Activated CD8-positive, alpha-beta memory T cell treated with anti-CD3 and anti-CD28 coated beads for 1 hour (primary cell): ENCODE measurements at places on chromosomes 4 and X.

DNA sequence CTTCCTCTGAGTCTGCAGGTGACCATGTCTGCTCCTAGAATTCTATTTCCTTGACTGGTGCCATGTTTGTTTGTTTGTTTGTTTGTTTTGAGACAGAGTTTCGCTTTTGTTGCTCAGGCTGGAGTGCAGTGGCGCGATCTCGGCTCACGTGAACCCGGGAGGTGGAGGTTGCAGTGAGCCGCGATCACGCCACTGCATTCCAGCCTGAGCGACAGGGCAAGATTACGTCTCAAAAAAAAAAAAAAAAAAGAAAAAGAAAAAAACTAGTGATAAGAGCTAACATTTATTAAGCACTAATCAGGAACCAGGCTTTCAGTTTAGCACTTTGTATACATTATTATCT is 7.2 kb downstream of the SAT1 start:
- no peak for DNase-seq

DNA sequence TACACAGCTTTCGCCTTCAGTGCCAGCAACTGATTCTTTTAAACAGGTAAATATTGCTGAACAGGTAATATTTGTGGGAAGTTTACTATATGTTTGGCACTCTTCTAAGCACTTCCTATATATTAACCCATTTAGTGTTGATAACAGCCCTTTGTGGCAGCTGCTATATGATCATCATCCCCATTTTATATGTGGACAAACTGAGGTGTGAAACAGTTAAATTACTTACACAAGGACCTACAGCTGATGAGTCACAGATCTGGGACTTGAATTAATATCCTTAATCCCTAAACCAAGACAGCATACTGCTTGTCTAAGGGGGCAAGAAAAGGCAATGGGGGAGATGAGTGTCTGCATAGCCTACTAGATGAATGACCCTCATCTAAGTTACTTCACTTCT is 2.9 kb downstream of the SMIM20 start:
- DNase-seq: no peak

GRCh38 chr4:100738196-100739165 is 220.7 kb upstream of the EMCN start:
- no peak for DNase-seq

- DNase-seq: no peak
Observed at GRCh38 chrX:2351999-2352995, 148.5 kb downstream of the DHRSX start.

- no peak for DNase-seq
Observed at GRCh38 chr4:48180234-48180633, 46.2 kb upstream of the TXK start.

- DNase-seq: no peak
Observed at GRCh38 chr4:39170301-39170700, 12.0 kb upstream of the WDR19 start.

GRCh38 chr4:1812720-1813119 is 19.6 kb downstream of the FGFR3 start:
- no peak for DNase-seq

DNA sequence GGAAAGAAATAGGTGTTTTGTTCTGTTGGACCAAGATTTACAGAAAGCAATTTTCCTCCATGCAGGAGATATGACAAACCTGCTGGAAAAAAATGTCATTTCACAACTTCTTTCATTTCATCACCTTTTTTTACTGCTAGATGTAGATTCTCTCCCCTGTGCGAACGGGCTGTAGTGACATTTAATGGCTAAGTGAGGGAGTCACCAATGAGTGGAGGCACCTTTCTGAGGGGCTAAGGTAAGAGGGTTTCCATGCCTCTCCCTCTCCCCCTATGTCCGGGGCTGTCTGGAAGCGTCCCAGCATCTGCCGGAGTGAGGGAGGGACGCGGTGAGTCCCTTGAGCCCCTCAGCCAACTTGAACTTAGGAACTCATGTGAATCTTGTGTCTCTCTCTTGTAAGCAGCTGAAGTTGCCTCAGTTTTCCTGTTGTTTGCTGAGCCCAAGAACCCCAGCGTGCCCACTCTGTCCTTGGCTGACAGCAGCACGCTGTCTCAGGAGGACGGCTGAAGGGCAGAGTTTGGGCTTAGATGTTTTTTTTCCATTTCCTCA is 42.3 kb downstream of the DCTD start:
- no peak for DNase-seq

GRCh38 chr4:48681856-48682255 is 98.2 kb downstream of the FRYL start:
- DNase-seq: no peak

GRCh38 chrX:111447298-111447697 is 35.3 kb upstream of the DCX start:
- DNase-seq: no peak

GRCh38 chr4:168841000-168841671 is 168.9 kb downstream of the CBR4 start:
- no peak for DNase-seq

DNA sequence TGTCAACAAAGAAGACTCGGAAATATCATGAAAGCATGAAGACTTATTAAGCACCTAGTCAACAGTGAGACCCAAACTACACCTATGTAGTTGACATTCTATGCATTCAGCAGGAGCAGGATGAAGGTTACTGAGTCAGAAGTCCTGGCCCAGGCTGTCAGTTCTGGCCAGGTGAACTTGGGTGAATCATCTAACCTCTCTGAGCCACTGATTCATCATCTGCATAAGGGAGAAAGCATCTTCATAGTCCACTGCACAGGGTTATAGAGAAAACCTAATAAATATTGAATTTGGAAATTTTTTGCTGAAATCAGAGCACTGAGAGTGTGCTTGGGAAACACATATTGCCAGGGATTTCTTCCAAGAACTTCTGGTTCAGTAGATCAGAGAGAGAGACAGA is 296.0 kb upstream of the SFRP2 start:
- no peak for DNase-seq

- no peak for DNase-seq
Observed at GRCh38 chrX:118780911-118781310, 42.7 kb upstream of the ZCCHC12 start.

DNA sequence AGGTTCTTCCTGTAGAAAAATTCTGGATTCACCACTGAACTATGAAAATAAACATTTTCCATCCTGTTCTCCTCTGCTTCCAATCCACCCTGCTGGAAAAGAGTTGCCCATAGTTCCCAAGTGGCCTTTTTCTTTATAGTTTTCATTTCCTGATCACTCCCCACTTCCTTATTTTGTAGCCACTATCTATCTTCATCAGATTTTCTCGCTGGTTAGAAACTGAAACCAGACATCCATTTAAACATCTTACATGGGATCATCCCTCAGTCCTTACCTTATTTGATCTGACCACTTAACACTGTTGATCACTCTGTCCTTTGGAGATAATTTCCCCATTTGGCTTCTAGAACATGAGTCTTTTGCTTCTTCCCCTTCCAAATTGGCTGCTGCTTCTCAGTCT is 42.2 kb upstream of the SCOC start:
- no peak for DNase-seq

- DNase-seq: peak; percentile 67
Observed at GRCh38 chr4:185203486-185204237, at the start of gene CFAP97. Gene CFAP97, minus strand, starts transcription at chr4:185204000. Its CDS starts 12,804 bp downstream, at chr4:185191196.

- DNase-seq: no peak
Observed at GRCh38 chr4:7206911-7207567, 14.7 kb downstream of the SORCS2 start.
